ENCODE measurements at places on chromosomes 2 and 18.
A peak's percentile ranks its signal among the peaks of the same experiment; 100 is the strongest.

DNA sequence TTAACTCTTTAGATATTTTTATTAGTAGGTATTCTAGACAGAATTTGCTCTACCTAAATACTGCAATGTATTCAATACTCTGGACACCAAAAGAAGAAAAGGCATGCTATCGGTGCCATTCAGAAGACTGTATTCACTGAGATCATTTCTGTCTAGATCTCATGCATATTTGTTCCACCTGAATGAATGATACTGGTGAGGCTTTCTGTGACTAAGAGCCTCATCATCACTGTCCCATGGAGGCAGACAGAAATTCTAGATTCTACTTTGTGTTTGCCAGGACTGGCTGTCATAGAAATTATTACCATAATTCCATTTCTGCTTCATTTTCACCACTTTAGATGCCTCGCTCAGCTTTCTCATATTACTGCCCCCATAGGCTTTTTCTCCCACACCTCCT is 340.7 kb downstream of the MBD2 start:
- no peak for DNase-seq

GRCh38 chr2:169670215-169670651 is 24.0 kb downstream of the CFAP210 start:
- DNase-seq, result no peak

DNA sequence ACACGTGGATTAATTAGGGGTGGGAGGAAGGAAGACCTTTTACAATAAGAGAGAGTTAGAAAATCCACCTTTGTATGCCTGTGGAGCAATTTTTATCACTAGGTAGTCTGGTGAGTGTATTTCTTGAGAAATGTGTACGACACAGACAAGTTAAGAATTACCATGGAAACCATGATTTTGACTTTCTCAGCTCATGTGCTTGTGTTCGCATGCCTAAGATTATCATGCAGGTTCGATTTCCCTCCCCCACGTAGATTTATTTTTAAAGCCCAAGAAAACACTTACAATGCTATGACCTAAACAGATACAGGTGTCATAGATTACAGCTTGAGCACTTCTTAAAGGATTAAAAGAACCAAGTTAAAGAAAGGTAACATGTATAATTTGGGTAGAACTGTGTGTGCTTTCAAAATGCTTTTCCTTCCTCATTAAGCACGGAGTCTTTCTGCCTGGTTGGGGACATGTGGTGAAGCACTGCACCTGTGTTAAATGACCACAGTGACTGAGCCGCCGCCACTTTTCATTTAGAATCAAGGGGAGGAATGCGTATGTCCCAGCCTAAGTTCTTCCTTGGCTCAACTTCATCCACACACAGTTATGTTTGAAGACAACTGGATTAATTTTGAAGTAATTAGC is 16.6 kb downstream of the SERTAD2 start:
- no peak for DNase-seq

- DNase-seq, result no peak
These were observed 26.8 kb upstream of the SPATA3 start for GRCh38 chr2:230968921-230969658.

DNA sequence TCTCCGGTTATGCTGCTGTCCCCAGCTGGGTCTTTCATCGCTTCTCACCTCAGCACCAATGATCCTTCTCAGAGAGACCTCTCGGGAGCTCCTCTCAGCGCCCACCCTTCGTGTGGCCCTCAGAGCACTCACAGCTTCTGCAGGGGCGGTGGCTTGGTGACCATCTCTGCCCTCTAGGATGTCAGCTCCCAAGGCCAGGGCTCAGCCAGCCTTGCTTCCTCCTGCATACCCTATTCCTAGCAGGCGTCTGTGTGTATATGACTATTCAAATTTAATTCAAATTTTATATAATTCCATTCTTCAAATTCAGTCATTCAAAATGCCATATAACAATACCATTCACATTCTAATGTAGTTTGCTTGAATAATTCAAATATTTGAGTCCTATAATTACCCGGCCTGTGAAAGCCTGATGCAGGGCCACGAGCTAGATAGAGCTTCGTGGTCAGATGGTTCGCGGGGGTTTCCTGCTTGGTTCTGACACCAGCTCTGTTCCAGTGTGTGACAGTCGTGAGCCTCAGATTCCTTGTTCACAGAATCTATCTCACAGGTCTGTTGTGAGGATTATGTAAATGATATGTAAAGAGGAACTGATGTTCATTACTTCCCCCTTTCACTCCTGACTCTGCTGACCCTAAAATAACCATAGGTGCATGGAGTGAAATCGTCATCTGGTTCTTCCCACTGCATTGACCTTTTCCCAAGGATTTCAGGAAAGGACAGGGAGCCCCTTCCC is 94.0 kb upstream of the CNGA3 start:
- peak; percentile 46 for DNase-seq

GRCh38 chr2:43154685-43155084 is 71.7 kb downstream of the ZFP36L2 start:
- DNase-seq, result no peak

- no peak for DNase-seq
These were observed 979.2 kb downstream of the CNTNAP5 start for GRCh38 chr2:125004106-125004800.

GRCh38 chr2:58991357-58991756 is 750.2 kb upstream of the FANCL start:
- no peak for DNase-seq

DNA sequence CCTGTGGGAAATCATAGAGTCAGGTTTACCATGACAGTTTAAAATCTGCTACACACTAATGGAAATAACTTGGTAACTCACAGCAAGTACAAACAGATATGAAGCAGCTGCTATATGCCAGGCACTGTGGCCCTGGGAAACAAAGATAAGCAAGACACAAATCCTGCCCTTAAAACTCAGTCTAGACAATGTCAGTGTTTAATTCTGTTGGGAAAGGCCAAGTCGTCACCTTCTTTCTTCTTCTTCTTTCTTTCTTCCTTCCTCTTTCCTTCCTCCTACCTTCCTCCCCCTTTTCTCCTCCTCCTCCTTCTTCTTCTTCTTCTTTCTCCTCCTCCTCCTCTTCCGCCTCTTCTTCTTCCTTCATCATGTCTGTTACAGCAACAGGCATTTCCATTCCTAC is 26.8 kb downstream of the PLEK start:
- no peak for DNase-seq
